ENCODE measurements at places on chromosomes 3 and 15.

DNA sequence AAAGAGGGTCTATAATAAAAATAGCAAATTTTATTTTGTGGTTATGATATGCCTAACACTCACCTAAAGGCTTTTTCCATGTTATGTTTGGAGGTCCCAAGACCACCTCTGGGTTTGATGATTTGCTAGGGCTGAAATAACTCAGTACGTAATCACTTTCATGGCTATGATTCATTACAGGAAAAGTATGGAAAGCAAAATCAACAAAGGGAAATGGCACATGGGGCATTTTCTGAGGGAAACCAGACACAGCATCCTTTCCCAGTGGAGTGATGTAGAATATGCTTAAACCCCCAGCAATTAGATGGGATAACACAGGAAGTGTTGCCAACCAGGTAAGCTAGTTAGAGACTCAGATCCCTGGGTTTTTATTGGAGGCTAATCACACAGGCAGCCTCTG lies 701.6 kb upstream of the CBLB start:
- DNase-seq = no peak

DNA sequence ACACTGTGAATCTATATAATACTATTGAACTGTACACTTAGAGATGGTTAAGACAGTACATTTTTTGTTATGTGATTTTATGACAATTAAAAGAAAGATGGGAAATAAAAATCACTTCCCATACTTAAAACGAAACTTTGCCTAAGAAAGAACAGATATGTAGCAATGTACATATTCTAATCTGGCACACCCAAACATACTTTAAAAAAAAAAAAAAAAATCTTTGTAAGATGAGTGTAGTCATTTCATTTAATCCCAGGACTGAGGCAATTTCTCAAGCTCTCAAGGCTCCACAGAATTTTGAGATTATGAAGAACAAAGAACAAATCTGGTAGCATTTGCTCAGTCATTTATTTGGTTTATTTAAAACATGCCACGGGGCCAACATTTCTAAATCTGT lies 40.3 kb upstream of the FEZF2 start:
- DNase-seq = no peak

DNA sequence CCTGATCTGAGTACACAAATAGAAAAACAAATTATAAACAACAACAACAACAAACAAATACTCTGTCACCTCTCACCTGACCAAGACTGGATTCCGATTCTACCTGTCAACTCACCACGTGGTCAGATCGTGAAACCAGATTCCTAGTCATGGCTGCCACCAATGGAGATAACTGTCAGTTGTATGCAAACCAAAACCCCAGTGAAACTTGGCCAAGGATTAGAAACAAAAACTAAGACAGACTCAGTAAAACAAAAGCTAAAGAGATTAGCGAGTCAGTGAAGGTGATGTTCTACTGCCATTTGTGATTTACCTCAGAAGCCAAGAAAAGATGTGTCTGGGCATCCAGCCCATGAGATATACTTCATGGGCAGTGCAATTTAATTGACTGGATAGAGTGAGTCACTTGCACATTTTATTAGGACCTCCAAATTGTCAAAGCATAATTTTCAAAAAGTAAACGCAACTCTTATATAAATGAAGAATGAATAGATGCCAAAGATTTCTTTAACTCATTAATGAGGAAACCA lies 31.1 kb downstream of the PHLDB2 start:
- no peak for DNase-seq

DNA sequence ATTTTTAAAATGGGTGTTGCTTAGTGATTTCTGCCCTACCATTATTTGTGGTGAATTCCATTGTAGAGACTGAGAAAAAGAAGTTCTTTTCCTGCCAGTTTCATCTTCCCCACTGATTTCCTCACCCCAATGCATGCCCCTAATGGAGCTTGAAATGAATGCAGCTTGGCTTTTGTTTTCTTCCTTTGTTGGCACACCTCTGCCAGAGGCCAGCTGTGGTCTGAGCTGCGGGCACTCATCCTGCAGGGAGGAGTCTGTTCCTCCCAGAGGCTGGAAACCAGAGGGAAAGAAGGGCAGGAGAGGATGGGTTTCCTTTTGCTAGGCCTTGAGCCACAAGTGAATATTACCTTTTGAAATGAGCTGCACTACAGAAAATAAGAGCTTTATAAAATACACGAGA lies 9.3 kb upstream of the ST8SIA2 start:
- DNase-seq = no peak

DNA sequence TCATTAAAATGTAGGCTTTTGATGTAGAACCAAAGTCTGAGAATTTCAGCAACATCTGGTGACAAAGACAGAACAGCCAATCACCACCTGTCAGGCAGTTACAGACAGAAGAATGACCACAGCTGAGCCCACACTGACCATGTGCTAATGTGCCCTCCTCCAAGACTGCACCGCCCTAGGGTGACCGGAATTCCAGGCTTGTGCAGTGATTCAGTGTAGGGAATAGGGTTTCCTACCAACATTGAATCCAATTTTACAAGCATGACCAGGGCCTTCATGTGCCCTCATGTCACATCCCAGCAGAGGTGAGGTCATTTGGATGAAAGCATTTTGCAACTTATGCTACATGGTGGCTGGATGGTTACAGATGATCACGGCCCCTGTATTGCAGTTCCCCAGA lies 412.5 kb downstream of the SOX2 start:
- no peak for DNase-seq

DNA sequence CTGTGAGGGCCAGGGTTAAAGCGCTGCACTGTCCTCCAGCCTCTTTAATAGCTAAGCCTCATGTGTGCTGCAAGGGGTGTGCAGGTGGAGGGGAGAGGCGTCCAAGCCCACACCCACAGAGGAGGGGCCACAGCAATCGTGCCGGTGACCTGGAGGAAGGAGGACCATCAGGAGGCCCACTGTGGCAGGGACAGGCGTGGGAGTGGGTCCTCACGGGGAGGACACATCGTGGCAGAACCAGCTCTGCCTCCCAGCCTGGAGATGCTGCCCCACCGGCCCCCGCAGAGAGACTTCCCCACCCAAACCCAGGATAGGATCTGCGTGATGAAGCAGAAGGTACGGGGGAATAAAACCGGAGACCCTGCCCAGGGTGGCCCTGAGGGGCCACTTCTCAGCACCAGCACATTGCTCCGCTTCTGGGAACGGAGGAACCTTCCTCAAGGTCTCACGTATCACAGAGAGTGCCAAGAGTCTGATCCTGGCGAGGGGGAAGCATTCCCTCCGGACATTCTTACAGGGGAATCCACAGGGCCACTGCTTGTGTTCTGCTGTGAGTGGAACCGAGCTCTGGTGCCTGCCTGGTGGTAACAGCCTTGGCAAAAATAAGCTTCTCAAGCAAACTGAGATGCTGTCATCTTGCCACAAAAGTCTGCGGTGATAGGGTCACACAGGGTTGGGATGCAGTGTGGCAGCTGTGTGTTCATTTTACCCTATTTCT lies 199.8 kb downstream of the XXYLT1 start:
- DNase-seq = no peak

DNA sequence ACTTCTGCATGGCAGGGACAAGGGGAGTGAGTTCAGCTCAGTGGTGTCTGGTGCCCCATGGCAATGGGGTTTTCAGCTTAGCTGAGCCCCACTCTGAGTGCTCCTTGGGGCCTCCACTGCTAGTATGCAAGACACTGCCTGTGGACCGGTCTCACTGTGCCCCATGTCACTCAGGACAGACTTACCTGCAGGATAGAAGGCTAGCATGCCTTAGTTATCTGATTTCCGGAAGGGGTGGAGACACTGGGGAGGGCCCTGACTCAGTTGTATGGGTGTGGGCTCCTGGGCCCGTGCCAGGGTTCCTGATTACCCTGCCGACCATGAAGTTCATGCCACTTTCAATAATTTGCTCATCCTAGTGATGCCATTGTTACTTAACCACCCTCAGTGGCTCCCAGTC lies 4.3 kb upstream of the SLC6A20 start:
- DNase-seq = no peak

GRCh38 chr15:82937712-82938058 lies 14.8 kb downstream of the HOMER2 start:
- DNase-seq = no peak

DNA sequence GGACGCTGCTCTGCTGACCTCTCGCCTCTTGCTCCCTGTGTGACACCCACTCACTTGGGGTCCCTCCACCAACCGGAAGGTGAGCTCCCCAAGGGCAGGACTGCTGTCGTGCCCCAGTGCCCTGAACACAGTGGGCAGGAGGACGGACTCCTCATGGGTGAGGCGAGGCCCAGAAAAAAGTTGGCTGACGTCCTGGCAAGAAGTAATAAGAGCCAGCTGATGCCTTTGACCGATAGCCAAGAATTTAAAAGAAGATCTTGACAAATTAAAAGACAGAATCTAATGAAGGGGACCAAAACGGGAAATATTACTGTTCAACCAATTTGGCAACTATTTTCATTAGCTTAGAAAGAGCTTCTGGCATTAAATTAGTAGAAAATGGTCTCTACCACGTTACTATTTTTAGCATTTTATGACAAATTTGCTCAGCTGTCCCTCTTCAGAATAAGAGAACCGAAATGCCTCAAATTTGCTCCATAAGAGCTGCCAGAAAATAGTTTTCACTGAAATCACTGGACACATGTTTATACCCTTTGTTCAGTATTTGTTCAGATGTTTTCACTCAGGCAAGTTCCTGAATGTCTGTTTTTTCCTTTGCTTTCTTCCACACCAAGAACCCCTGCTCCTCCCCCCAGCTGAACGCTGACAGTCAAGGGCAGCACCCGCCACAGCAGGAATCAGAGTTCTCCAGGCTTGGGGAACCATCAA lies 60.5 kb downstream of the XXYLT1 start:
- DNase-seq = peak; percentile 88

DNA sequence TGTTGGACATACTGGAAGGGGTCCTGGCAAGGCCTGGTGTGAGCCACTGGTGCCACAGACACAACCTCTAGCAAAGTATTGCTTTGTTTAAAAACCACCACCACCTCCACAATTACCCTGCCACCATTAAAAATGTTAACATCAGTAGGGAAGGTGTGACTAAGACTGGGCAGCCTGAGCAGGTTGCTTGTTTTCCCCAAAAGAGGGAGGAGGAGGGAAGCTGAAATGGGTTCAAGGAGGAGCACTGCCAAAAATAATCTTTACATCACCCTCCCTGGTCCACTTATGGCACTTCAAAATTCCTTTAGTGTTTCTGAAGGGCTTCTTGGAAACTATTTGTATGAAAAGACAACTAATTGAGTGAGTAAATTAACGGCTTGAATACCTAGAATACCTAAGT lies 99.8 kb upstream of the FGF7 start:
- no peak for DNase-seq

DNA sequence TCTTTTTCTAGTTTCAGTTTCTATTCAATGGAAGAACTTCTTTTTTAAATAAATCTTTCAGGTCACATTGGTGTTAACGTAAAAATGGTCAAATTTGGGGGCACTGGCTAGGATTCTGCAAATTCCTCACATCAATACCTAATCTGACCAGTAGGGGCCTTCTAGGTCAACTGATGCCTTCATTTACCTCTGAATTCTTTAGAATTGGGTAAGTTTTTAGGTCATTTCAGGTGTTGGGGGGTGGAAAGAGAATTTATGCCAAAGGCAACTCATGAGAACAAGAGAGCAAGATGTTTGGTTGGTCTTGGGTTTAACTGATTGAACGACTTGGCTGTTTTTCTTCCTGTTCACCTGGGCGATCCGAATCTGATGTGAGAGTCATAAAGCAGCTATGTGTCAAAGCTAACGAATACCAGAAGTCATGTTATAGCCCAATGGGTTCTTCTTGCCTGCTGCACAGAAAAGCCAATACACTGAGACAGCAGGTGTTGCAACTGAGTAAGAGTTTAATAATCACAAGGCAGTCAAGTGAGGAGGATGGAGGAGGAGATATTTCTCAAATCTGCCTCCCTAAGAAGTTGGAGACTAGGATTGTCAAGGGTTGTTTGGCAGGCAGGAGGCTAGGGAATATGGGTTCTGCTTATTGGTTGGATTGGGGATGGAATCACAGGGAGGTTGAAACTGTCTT lies 15.3 kb downstream of the LRRC49 start:
- DNase-seq = no peak

GRCh38 chr3:176872771-176873209 lies 324.5 kb downstream of the TBL1XR1 start:
- no peak for DNase-seq

- DNase-seq = no peak
Measured at GRCh38 chr3:189277711-189278110, 105.9 kb downstream of the TPRG1 start.

DNA sequence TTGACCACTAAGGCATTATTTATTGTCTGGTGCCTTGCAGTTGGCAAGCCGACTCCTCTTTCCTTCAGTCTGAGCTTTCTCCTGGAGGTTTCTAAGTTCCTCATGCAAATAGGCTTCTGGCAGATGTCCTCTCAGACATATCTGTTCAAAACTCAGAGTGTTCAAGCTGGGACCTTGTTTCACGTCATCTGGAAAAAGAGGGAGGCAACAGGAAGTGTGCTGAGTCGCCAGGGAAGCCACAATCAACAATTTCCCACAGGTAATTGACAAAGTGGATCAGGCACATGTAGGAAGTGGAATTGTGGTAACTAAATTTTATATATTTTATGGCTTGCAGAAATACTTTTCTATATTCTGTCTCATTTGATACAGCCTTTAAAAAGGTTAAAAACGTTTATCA lies 14.6 kb downstream of the SCG5 start:
- DNase-seq = no peak

GRCh38 chr3:137325170-137325569 lies 367.4 kb downstream of the IL20RB start:
- no peak for DNase-seq

DNA sequence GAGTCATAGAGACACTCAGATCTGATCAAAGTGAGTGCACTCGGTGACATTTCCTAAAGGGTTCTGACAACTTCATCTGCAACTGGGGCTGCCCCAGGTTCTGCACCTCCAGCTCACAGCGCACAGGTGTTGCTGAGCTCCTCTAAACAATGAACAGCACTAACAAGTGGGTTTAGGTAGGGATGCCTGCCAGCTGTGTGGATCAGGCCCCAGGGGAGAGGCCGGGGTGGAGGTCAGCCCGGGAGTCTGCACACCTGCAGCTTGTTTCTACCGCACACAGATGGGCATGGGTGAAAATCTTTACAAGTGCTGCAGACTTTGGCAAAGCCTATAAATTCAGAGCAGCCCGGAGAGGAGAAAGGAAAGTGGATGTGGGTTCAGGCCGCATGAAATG lies 355 bp downstream of the FBXW12 start:
- DNase-seq = no peak

DNA sequence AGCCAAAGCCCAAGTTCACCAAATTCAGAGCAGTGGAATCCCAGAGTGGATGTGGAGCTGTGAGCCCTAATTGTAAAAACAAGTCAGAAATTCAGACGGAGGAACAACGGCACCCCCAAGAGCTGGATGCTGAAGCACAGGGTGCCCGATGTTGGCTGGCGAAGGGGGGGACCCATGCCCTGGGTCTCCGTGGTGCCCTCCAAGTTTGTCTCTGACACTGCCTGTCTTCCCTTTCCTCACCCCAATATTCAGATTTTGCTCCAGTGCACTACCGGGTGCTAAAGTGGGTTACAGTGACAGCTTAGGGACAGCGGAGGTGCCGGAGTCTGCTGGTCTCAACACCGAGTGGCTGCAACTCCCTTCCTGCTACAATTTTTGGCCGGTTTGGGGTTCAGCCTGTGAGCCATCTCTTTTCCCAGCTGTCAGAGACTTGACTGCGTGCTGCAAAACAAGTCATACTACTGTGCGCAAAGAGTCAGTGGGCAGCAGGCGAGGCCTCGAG lies 6.6 kb downstream of the GRIP2 start:
- DNase-seq = no peak

- DNase-seq = no peak
Measured at GRCh38 chr3:41274944-41275668, 75.8 kb downstream of the CTNNB1 start.

- no peak for DNase-seq
Measured at GRCh38 chr3:66483409-66483906, 17.4 kb downstream of the LRIG1 start.

All from mesenteric fat pad (tissue), 1 donor.